ENCODE measurements at places on chromosomes 4 and X.

GRCh38 chrX:150060406-150060805 lies 122.1 kb upstream of the EOLA2 start:
- DNase-seq, result no peak

- no peak for DNase-seq
Observed at GRCh38 chr4:96347582-96347981, 507.7 kb downstream of the PDHA2 start.

GRCh38 chrX:127877318-127877717 lies 174.9 kb downstream of the ACTRT1 start:
- no peak for DNase-seq

DNA sequence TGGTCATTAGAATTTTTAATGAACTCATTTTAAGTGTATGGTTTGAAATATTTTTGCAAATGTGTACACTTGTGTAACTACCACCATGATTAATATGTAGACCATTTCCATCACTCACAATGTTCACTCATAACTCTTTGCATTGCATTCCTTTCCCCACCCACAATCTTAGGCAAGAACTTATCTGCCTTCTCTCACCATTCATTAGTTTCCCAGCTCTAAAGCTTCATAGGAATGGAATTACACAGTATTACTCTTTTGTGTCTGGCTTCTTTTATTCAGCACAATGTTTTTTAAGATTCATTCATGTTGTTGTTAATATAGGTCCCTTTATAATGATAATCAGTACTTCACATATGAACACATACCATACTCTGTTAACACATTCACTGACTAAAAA lies 106.1 kb downstream of the ARAP2 start:
- DNase-seq, result no peak

GRCh38 chr4:78323439-78323838 lies 228.1 kb upstream of the ANXA3 start:
- DNase-seq, result no peak

DNA sequence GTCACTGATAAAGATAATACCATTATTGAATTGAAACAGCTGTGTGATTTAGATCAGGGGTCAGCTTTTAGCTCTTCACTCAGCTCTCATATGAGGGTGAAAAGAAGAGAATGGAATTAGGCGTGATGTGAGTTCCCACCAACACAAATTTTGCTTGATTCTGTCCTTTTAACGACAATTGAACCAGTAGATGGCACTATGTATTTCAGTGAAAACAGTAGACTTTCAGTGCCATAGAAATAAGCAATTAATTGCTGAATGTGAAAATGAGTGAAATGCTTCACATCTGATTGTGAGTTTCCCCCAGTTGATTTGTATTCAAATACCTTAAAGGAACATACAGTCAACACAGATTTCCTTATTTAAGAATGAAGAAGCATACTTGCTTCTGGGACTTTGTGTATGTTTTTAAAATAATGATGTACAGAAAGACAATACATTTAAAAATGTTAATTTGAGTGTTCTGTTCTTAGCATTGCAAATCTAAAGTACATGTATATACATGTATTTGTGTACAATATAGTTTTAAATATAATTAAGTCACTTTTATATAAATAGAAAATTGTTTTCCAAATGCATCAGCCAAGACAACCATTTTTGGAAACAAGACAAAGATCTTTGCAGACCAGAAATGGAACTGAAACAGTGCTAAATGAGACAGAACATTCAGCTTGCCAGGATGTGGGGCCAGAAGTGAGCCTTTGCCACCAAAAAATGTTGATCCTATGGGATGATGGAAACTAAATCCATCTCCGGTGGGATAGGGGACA lies 178.8 kb downstream of the SNCA start:
- peak; percentile 55 for DNase-seq

GRCh38 chr4:180518906-180519305 lies 1724.3 kb upstream of the TENM3 start:
- no peak for DNase-seq

GRCh38 chr4:102007959-102008425 lies 217.5 kb downstream of the BANK1 start:
- peak; percentile 7 for DNase-seq

- no peak for DNase-seq
Observed at GRCh38 chrX:42472727-42473126, 305.2 kb downstream of the PPP1R2C start.

GRCh38 chrX:2474280-2474962 lies 26.4 kb downstream of the DHRSX start:
- no peak for DNase-seq

- peak; percentile 62 for DNase-seq
Observed at GRCh38 chr4:87087420-87087819, 133.0 kb downstream of the KLHL8 start.

DNA sequence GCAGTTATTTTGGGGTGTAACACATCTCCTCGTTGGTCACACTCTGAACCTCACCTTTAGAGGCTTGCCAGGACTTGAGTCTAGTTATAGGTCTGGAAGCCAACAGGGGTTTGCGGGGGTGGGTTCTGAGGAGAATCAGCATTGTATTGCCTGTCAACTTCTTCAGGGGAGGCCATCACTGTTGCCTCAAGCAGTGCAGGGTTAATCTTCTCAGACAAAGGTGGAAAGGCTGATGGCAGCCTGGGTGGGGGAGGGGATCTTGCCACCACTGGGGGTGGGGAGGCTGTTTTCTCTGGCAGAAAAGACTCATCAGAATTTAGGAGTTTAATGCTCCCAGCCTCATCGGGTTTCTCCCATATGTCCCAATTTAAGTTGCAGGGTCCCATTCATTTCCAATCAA lies 387.8 kb downstream of the PRR32 start:
- no peak for DNase-seq

DNA sequence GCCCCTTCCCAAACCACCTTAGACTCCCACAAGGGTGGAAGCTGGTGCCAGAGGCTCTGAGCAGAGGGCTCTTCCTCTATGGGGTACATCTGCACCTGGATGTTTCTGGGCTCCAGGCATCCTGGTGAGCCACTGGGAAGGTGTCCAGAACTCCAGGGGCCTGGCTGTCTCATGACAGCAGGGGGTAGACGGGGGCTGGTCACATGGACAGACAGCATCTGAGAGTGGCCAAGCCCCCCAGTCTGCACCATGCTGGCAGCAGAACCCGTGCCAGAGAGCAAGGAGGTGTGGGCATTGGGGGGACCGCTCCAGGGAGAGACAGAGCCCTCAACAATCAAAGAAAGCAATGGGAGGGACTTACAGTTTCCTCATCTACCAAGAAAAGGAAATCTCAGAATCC lies 39.5 kb downstream of the ZFYVE28 start:
- no peak for DNase-seq

- DNase-seq, result no peak
Observed at GRCh38 chrX:2406891-2407518, 93.8 kb downstream of the DHRSX start.

DNA sequence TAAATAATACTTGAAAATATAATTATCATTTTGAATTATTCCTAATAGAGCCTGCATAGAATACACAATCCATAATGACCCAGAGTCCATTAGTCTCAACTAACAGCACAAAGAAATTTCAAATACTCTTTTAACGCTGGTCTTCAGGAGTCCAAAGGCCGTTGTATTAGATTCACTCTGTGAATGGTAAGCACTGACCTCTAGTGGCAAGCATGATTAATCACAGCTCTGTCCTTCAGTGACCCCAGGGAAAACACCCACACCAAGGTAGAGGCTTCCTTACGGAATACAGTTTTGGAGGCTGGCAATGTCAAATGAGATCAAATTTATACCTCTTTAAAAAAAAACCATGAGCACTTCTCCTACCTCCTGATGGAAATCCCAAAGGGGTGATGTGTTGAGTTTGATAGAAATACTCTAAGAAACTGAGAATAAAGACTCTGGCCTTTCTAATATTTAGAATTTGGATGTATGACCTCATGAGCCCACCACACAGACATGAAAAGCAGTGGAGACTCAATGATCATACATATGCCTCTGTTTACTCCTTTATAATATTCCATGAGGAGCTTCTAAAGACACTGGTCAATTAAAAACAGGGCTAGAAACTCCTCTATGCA lies 147.2 kb upstream of the DKK2 start:
- DNase-seq, result peak; percentile 38

- peak; percentile 15 for DNase-seq
Observed at GRCh38 chr4:2962614-2963174, 512 bp downstream of the NOP14 start.

DNA sequence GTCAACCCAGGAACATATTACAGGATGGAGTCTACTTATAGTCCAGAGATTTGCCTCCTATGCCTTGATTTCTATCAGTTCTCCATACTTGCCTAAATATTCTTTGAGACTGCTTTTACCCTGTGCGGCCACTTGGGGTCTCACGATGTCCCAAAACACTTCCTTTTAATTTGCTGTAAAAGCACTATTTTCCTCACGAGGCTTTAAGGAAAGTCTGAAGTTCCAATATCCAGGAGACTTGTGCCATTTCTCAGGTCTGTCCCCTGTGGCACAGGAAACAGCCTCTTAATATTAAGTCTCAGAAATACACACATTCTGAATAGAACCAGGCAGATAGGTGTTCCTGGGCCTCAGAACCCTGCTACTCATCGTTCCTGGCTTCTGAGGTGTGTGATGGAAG lies 142.9 kb downstream of the TMEM164 start:
- peak; percentile 36 for DNase-seq

DNA sequence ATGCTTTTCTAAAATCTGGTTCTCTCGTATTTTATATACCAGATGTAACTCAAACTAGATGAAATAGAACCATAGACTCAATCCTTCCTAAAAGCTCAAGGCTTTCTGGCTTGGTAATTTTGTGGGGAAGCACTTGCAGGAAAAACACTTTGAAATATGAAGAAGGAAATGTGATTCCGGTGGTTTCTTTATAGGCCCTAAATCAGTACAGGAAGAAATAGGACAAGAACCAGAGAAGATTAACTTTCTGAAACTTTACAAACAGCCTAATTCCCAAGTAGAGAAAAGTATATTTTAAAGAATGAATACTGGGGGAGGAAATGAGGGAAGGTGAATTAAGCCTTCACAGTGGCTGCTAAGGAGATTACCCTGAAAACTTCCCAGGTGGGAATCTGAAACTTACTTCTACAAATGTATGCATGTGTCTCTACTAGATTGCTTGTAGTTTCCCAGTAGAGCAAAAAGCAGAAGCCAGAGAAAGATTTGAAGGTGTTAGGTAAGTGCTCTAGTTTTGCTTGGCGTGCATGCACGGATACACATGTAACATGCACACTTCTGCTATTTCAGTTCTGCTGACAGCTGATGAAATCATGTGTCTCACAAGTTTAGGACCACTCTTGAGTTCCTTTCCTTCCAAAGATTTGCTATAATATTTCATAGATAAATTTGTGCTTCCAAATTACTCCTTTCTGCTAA lies 92.1 kb downstream of the AFF1 start:
- peak; percentile 71 for DNase-seq

GRCh38 chr4:108849611-108850168 lies 86.8 kb upstream of the ETNPPL start:
- no peak for DNase-seq

- no peak for DNase-seq
Observed at GRCh38 chr4:10667701-10668326, 16.8 kb downstream of the CLNK start.

GRCh38 chr4:149292425-149293007 lies 523.1 kb downstream of the IQCM start:
- no peak for DNase-seq

DNA sequence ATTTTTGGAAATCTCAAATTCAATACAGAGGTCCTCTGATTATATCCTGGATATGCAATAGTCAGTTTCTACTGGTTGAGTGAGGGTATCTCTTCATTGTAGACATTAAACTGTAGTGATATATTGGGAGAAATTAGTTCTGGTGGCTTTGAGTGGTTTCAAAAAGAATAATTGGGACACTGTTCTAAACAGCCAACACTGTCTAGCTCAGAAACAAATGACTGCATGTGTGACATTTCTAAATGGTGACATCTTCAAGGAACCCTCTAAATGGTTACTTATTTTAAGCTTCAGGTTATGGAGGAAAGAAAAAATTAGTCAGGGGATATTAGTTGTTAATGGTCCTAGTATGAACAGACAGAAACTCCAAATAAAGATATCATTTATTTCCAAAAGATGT lies 186.2 kb downstream of the LARP7 start:
- no peak for DNase-seq

DNA sequence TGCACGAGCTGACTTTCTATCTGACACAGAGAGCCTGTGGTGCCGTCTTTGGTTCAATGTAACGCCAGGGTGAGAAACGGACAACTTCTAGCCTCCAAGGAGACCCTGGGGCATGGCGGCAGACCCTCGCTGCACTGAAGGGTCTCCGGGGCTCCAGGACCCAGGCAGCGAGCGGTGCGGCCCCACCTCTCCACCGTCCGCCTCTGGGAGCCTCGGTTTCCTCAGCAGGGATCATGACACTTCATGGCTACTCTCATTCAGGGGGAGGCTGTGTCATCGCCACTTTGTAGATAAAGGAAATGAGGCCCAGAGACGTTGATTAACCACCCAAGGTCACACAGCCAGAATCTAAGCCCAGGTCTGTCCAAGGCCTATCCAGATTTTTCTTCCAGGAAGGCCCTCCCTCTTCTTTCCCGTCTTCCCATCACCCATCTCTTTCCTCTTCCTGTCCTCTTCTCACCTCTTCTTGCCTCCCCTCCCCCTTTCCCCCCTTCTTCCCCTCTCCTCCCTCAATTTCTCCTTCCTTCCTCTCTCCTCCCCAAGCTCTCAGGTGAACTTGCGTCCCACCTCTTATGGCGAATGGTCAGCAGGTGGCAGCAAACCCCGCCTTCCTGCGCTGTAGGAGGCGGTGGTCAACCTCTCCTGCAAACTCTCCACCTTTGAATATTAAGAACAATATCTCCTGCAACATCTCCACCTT lies 69.3 kb upstream of the HMX1 start:
- no peak for DNase-seq

DNA sequence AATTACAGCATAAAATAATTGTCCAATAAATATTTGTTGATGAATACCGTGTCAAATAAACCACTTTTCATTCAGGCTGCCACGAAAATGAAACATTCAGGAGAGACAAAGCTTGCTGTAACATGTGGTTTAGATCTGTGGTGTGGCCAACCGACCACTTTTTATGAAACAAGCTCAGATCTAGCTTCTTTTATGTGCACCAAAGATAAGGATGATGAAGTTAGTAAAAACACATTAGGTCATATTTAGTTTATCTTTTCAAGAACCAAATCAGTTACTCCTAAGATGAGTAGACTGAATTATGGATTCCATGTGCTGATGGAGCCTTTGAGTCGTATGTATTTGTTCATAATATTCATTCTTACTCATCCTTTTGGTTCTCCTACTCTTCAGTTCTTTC lies 35.8 kb downstream of the STOX2 start:
- DNase-seq, result no peak

DNA sequence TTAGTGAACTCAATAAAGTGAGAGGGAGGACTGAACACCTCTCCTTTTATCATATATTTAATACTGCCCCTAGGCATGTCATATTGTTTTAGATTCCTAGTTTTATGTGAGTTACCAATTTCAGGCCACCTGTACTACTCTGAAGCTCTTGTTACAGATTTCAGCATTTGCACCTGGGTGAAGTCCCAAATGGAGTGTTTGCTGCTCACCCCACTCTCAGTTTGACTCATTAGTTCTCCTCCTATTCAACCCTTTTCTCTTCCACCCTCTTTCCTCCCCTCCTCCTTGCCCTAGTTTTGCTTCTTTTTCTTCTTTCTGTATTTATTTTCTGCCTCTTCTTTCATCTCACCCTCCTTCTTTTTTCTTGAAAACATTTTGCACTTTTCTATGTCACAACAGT lies 1852.2 kb upstream of the IGFBP7 start:
- no peak for DNase-seq

- peak; percentile 14 for DNase-seq
Observed at GRCh38 chr4:39975488-39976089, 2.1 kb downstream of the PDS5A start.
